Activated CD4-positive, alpha-beta T cell treated with anti-CD3 and anti-CD28 coated beads, Interleukin-2, amount 50 U/mL, for 48 hours (primary cell): ENCODE measurements at places on chromosomes 11 and 22.

GRCh38 chr11:100273066-100273815 is 413.8 kb upstream of the ARHGAP42 start:
- no peak for DNase-seq

DNA sequence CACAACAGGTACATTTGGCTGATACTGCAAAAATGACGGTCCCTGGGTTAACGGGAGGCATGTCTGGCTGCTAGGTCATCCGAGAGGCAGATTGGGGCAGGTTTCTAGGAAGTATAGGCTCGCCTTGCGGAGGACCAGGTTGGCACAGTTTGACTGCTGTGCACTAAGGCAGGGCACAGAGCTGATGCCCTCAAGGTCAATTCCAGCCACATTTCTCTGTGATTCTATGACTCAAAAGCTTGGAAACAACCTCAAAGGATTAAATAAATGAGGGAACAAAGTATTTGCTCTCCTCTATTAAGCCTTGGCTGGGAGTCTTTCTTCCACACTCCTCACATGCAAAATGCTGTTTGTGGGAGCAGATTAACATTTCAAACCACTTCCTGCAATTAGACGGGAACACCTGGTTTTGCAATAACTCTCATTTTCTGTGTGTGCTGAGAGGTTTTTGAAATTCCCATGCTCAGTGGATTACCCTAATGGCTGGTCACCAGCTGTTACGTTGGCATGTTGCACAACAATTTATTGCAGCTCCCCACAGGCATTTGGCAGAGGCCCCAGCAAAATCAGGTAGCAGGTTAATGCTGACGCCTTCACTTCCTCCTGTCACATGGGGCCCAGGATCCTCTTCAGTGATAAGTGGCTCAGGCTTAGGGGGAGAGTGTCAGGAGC is 61.0 kb upstream of the PLET1 start:
- DNase-seq, result no peak

DNA sequence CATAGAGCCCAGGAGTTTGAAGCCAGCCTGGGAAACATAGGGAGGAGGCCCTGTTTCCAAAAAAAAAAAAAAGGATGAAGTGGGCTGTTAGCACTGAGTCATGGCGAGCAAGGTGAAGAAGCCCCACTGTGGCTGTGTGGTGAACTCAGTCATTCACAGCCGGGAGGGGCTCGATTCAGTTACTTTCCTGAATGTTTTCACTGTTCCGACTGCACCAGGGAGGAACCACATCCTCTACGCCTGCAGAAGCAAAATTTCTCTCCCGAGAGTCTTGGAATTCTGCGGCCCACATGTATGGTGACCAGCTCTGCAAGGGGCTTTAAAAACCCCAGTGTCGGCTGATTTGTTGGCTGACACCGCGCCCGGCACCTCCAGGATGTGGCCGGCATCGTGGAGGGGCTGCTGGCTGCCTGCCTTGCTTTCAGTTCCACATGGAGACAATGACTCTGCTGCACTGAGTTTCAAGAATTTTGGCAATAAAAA is 27.8 kb upstream of the GRAMD4 start:
- peak; percentile 55 for DNase-seq

GRCh38 chr11:1937616-1938342 is 9.4 kb upstream of the MRPL23 start:
- no peak for DNase-seq

- no peak for DNase-seq
Observed at GRCh38 chr22:32331918-32332725, 25.5 kb upstream of the RFPL3 start.

- DNase-seq, result no peak
Observed at GRCh38 chr11:87201376-87201775, 163.6 kb downstream of the TMEM135 start.

GRCh38 chr22:30046716-30047363 is 33.4 kb upstream of the HORMAD2 start:
- no peak for DNase-seq

GRCh38 chr22:44412136-44412731 is 85.8 kb downstream of the RTL6 start:
- DNase-seq, result no peak
